ENCODE measurements at places on chromosomes 4 and X.

GRCh38 chrX:153338836-153339235 is 4.9 kb downstream of the ZNF275 start:
- DNase-seq = no peak

DNA sequence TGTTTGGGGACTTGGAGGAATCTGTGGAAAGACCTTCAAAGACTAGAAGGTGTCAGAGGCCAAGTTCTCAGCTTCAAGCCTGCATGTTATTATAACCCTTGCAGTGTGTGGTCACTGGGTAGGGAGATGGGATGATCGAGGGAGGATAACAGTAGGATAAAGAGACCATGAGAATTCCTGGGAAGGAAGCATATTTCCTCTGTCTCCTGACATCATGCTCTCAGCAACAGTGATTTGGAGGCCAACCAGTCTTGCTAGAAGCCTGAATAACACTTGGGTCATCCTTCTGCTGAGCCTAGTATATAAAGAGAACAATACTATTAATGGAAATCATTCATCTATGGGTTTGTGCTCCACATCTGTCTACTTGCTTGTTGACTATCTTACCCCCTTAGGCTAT is 40.9 kb upstream of the ANXA3 start:
- DNase-seq = no peak

GRCh38 chr4:64409300-64409699 is at the start of gene TECRL:
Gene TECRL (minus strand): TSS chr4:64409450. CDS start chr4:64409351, 99 bp downstream.
- no peak for DNase-seq

DNA sequence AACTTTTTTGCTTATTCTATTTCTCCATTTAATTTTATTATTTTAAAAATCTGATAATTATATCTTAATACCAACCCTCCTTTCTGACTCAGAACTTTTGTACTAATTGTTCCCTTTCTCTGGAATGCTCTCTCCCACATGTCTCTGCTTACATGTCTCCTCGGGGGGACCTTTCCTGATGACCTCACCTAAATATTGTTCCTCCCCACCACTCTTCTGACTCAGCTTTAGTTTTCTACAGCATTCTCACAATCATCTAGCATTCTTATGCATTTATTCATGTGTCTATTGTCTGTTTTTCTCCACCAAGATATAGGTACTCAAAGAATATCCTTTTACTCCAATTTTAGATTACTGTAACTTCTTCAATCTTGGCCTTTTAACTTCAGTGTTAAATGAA is 128.7 kb downstream of the MSL3 start:
- DNase-seq = no peak

- DNase-seq = no peak
These were observed 11.6 kb downstream of the PDZD4 start for GRCh38 chrX:153818571-153819383.

- DNase-seq = no peak
These were observed 21.7 kb downstream of the RAB40AL start for GRCh38 chrX:102958794-102959193.

- no peak for DNase-seq
These were observed 123.6 kb upstream of the RBPJ start for GRCh38 chr4:26197018-26197779.

DNA sequence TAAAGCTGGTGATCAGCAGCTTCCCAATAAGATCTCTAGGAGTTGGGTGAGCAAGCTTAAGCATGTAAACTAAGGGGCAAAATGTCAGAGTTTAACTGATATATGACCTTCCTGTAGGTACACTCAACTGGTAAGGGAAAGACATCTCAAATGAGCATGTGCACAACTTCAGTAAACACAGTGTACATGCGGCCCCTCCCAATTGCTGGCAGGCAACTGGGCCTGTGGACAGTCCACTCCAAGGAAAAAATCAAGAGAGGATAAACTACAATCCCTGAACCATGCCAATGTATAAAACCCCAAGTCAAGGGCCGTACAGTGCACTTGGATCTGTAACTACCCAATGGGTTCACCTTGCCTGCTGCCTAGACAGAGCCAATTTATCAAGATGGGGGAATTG is 4.9 kb upstream of the NAA11 start:
- no peak for DNase-seq

- DNase-seq = no peak
These were observed 75.6 kb downstream of the REPS2 start for GRCh38 chrX:17021851-17022604.

DNA sequence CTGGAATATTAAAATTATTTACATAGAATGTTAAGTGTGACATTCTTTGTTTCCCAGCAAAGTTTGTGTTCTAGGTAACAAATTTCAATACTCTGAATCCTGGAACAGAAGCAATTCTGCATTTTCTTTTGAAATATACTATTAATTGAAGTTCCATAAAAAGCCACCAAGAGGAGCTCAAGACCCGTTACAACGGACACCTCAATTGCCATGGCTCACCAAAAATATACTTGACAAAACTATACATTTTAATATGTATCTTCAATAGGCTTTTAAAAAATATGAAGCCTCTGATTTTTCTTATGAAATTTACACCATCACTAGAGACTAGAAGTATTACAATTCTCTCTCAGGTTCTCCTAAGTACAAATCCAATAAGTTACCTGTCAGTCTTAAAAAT is 111.4 kb downstream of the NYX start:
- DNase-seq = no peak

DNA sequence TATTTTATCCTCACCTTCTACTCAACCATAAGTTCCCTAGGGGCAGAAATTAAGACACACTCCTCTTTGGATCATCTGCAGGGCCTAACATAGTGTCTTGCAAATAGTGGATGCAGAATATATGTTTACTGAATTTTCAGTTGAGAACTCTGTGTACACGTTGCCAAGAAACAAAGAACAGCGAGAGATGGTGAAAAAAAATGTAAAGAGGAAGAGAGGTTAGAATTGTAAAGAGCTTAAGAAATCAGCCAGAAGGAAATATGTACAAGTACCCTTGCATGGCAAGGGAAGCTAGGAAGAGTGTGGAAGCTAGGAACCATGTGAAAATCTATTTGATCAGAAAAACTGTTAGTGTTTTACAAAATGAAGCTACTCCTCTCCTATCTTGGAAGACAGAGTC is 431.0 kb downstream of the SMARCA1 start:
- no peak for DNase-seq

- no peak for DNase-seq
These were observed 327.5 kb downstream of the BMPR1B start for GRCh38 chr4:95085124-95085833.

Data from urinary bladder (tissue), 4 donors.